Epithelial cell of esophagus (primary cell): ENCODE measurements at places on chromosomes 12 and 14.
A peak's percentile ranks its signal among the peaks of the same experiment; 100 is the strongest.

DNA sequence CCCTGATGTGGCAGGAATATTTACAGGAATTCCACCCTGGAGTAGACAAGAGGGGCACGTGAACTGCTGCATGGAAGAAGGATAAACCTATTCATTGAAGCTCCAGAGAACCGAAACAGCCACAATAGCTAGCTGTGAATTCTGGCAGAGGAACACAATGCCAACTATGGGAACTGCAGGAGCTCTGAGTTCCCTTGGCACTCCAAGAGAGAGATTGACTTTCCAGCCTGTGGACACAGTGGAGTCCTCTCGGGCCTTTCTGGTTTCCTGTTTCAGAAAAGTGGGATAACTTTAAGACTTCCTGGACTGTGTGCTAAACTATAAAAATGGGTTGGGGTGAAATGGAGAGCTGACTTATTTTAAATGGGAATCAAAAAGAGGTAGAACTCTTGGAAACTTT lies 11.9 kb downstream of the CACNA2D4 start:
- DNase-seq = no peak

- no peak for DNase-seq
Observed at GRCh38 chr12:11759899-11760298, 110.4 kb downstream of the ETV6 start.

DNA sequence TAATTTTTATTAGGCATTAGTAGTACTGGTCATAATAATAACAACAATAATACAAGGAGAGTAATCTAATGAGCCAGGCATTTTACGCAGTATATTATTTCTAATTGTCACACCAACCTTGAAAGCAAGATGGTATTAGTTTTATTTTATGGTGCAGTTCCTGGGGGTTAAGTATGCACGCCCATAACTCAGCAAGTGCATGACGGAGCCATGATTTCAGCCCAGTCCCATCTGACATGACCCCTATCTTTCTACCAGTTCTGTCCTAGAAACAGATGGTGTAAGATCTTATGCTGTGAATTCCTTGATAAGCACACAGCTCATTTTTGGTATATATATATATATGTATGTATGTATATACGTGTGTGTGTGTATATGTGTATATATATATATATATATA lies 106.0 kb downstream of the AEBP2 start:
- DNase-seq = no peak

- DNase-seq = no peak
Observed at GRCh38 chr12:7681535-7681934, 14.0 kb downstream of the GDF3 start.

GRCh38 chr12:39930101-39930500 lies 175.8 kb downstream of the SLC2A13 start:
- DNase-seq = no peak

DNA sequence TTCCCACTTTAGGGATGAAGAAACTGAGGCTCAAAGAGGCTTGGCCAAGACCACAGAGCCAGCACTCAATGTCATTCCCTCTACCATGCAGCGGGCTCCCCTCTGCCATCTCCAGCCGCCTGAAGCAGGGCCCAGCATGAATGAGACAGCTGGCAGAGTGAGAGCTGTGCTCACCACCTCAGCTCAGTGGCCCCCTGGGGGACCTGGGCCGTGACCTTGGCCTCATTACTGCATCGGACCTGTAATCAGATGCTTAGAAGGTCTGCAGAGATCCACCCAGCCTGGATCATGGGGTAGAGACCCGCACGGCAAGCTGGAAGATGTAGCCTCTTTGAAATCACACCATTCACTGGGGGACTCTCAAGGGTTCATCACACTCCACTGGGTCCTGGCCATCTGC lies 22.7 kb upstream of the CORO1C start:
- DNase-seq = no peak

GRCh38 chr12:52275686-52276085 lies 1.2 kb downstream of the KRT86 start:
- no peak for DNase-seq

DNA sequence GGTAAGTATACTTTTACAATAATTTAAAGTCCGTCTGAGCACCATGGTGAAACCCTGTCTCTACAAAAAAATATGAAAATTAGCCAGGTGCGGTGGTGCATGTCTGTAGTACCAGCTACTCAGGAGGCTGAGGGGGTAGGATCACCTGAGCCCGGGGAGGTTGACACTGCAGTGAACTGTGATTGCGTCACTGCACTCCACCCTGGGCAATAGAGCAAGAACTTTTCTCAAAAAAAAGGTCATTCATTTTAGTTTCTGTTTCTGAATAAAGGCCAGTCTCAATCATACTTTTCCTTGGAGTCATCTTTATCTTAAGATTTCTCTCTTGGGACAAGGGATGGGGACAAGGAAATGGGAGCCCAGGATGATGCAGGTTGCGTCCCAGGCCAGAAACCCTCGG lies 12.9 kb downstream of the ANKRD13A start:
- no peak for DNase-seq

GRCh38 chr12:109331301-109331952 lies 16.3 kb upstream of the MYO1H start:
- DNase-seq = no peak

DNA sequence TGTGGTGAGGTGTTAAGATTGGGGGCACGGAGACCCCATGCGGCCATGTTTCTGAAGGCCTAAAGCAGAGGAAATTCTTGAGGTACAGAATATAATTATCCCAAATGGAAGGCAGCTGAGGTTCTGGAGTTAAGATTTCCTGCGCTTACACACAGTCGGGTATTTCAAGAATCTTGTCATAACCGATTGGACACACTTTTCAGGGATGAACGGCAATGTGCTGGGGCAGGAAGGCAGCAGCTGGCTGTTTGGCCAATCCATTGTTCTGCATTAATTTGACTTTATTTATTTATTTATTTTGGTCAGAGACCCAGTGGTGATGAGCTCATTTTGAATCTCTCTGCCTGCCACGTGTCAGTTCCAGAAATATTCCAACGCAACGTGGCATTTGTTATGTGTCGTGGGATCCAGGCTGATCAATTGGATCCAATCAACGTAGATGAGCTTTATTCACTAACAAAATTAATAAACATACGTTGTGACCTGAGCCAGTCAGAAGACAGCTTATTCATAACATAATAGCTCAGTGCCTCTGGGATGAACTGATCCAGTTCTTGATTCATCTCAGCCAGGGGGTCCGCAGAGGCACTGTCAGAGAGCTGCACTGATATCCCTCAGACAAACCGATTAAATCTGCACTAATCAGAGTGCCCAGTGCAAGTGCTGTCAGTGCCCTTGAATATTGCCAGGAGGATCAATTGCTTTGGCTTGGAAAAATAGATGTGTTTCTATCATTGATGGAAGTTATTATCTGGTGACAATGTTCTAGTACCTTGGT lies 181.0 kb downstream of the KTN1 start:
- DNase-seq = no peak

DNA sequence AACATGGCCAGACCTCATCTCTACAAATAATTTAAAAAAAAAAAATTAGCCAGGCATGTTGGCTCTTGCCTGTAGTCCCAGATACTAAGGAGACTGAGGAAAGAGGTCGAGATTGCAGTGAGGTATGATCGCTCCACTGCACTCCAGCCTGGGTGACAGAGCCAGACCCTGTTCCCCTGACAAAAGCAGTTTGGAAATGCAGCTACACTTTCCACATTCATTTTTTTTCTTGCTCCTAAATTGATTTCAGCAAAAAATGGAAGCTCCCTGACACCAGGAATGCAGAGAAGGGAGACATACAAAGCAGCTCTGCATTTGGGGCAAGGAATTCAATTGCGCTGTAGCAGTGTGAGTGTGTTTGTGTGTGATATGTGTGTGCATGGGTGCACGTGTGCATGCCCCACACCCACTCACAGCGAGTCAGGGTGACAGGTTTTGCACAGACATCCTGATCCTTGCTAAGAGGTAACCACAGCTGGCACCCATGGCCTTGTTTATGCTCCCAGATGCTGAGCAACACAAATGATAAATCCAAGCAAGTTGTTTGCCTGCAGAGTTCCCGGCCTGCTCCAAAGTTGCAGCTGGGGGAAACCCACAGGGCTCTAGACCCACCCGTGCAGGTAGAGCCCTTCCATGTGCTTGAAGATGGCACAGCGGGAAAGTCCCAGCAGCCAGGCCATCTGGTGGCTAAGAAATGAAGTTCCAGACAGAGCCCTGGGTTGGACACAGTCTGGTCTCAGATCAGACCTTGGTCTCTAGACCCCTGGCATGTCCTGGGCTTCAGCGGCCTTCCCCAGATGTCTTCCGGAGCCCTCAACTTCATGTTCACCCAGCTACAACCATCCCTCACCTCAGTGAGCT lies 25.9 kb upstream of the BDKRB2 start:
- DNase-seq = peak; percentile 19

GRCh38 chr12:124833693-124834122 lies 30.0 kb downstream of the SCARB1 start:
- no peak for DNase-seq

- no peak for DNase-seq
Observed at GRCh38 chr12:132491761-132492378, 1.9 kb downstream of the FBRSL1 start.

DNA sequence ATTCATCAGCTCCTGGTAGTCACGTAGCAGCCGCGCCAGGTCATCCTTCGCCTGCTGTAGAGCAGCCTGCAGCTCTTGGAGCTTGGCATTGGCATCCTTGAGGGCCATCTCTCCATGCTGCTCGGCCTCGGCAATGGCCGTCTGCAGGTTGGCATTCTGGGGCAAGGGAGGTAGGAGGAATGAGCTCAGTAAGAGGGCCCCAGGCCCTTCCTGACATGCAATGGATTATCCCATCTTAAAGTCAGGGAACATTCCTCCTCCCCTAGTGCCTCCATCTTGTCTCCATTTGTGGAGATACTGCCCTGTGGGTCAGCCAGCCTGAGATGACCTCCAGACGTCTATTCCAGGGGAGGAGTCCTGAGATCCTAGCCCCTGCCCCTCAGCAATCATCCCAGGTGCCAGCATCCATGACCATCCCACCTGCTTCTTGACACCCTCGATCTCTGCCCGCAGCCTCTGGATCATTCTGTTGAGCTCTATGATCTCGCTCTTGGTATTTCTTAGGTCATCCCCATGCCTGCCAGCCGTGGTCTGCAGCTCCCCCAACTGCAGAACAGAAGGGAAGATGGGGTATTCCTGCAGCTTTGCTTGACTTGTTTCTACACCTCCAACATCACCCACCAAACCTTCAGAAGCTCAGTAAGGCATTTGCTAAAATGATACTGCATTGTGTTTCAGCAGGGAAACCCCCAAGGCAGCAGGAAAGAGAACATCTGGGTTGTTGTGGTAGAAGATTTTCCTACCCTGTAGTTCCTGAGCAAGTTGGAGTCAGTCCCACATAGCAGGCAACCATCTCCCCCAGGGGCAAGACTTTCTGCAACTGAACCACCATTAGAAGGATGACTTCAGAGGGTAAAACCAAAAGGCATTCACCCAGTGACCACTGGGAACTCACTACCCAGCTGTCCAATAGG lies 4.4 kb downstream of the KRT3 start:
- DNase-seq = no peak

- peak; percentile 35 for DNase-seq
Observed at GRCh38 chr14:79337761-79338160, 873.5 kb downstream of the DIO2 start.

GRCh38 chr14:61108496-61109141 lies 127.6 kb downstream of the SLC38A6 start:
- no peak for DNase-seq

GRCh38 chr14:91135039-91135438 lies 21.2 kb downstream of the DGLUCY start:
- peak; percentile 29 for DNase-seq

GRCh38 chr12:53816360-53817020 lies 64.7 kb upstream of the CISTR start:
- DNase-seq = peak; percentile 71
